ENCODE measurements at places on chromosomes 16 and 17.

DNA sequence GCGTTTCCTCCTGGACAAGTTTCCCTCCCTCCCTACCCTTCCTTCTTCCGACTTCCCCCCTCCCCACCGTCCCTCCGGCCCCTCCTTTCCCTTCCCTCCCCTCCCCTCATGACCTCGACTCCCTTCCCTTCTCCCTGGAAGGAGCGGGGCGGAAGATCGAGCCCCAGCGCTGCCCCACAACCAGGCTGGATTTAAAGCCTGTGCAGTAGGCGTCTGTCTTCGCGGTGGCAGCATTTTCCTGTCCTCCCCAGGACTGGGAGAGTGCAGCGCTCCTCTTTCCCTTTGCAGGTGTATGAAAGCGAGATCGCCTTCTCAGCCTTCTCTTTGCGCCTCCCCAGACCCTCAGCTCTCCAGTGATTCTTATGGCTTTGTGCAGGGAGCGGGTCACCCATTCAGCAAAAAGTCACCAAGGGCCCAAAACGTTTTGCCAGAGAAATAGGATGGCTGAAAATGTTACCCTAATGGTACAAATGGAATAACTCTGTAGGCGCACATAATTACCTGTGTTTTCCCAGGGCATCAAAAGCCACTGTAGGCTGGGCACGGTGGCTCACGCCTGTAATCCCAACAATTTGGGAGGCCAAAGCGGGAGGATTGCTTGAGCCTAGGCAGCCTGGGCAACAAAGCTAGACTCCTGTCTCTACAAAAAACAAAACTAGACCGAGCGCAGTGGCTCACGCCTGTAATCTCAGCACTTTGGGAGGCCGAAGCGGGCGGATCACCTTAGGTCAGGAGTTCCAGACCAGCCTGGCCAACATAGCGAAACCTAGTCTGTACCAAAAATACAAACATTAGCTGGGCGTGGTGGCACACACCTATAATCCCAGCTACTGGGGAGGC is 40.8 kb downstream of the SLFN12L start:
- no peak for DNase-seq

GRCh38 chr16:79601092-79601930 is 774 bp upstream of the MAF start:
- DNase-seq, result peak; percentile 54

- DNase-seq, result no peak
Observed at GRCh38 chr16:54244061-54244886, 42.3 kb downstream of the IRX3 start.

- DNase-seq, result no peak
Observed at GRCh38 chr16:57474671-57475661, 11.3 kb downstream of the DOK4 start.

DNA sequence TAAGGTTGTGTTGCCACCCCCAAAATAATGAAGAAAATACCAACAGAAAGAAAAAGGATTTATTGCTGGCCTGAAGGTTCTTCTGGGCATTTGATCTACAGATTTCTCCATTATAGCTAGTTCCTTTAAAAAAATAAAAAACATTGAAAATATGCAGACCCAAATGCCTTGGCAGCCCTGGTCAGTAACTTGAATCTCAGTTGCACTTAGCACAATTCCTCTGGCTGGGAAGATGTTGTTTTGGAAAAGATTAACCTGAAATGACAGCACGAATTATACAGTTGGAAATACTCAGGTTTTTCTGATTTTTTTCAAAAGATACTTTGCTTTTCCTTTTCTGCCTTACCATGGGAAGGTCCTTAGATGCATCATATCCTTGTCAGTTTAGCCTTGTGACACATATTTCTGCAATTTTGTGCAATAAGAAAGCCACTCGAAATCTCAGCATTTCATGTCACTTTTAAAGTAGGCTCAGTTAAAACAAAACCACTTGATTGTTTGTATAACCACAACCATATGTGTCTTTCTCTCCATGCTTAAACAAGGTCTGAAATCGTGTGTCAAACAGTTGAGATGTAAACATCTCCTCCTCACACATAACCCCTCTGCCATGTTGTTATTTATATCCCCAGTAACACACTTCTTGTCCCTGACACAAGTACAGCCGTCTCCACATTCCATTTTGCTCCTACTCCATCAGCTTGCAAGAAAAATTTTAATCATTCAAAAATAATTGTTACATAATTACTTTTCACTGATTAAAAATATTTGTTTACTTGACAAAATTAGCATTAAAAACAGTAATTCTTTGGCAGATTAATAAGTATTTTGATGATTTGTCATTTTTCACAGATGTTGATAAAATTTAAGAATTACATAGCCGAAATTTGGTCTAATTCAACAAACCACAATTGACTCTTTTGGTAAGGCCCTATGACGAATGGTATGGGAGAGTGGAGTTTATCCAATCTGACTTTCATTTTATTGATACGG is 61.1 kb downstream of the SIAH1 start:
- DNase-seq, result no peak

- no peak for DNase-seq
Observed at GRCh38 chr16:50120711-50121110, 32.4 kb upstream of the TENT4B start.

DNA sequence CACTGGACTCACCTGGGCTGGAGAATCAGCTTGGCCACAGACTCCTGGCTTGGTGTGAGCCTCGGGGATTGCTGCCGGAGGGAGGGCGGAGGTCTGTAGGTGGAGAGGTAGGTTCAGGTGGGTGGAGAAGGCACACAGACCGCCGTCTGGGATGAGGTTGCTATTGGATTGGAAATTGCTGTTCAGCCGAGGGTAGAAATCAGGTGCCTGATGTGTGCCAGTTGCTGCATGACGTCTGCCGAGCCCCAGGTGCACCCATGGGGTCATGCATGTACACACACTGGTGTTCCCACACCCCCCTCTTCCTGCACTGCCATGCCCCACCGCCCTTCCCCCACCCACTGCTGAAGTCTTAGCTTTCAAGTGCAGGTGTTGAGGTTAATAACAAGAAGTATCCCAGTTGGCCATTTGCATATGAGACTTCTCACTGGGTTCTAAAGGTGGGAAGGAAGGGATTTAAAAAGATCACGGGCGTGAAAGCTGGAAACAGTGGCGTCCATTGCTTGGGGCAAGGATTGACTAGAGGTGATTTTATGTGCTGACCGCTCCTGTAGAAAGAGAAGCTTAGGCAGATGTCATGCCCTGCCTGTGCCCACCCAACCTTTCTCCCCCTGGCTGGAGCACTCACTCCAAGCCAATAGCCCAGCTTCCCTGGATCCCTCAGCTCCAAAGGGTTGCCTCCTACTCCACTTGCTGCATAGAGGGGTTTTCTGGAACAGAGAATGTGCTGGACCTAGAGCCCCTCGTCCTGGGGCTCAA is 193.6 kb downstream of the CCDC182 start:
- no peak for DNase-seq

- no peak for DNase-seq
Observed at GRCh38 chr16:85610059-85610445, 3.1 kb upstream of the GSE1 start.

- DNase-seq, result no peak
Observed at GRCh38 chr16:8720080-8720966, 45.9 kb downstream of the ABAT start.

- DNase-seq, result no peak
Observed at GRCh38 chr16:22961206-22961605, 147.2 kb downstream of the HS3ST2 start.

DNA sequence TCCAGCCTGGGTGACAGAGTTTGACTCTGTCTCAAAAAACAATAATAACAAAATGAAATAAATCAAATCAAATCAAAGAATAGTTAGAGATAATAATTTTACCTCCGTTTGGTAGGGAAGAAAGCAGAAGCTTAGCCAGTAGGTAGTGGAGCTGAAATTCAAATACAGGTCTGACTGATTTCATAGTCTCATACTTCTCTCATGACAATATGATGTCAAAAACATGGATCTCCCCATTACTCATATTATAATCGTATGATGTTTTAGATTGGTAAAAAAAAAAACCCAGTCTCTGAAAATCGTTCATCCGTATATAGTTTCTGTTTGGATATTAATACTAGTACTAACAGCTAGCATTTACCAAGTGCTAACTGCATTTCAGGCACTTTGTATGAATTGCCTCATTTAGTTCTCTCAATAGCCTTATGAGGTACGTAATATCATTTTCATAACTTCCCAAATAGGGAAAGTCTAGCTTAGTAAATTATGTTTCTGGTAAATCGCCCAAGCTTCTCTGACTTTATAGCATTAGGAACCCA is 48.7 kb downstream of the CDH8 start:
- DNase-seq, result no peak

DNA sequence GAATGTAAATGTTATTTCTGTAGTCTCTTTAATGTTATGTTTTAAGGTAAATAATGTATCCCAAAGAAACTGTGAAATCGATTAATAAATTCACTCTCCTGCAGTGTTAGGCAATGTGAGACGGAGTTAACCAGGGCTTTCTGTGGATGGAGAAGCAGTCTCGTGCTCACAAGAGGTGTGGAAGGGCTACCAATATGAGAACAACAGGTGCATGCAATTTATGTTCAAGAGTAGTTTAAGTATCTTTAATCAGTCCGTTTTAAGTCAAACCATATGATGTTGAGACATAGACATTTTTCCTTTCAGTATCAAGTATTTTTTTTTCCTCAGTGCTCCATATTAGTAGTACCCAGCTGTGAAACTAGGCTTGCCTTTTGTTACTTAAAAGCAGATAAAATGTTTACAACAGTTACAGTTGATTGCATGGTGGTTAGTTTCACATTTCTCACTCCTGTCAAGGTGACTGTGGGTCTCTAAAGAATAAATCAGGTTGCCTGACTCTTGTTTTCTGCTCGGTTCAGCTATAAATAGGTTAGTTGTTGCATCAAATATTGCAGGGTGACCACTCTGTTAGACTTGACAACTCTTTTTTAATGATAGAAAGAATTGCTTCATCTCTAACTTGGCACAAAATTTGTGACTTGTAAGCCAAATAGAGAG is 54.4 kb downstream of the COX10 start:
- DNase-seq, result no peak

DNA sequence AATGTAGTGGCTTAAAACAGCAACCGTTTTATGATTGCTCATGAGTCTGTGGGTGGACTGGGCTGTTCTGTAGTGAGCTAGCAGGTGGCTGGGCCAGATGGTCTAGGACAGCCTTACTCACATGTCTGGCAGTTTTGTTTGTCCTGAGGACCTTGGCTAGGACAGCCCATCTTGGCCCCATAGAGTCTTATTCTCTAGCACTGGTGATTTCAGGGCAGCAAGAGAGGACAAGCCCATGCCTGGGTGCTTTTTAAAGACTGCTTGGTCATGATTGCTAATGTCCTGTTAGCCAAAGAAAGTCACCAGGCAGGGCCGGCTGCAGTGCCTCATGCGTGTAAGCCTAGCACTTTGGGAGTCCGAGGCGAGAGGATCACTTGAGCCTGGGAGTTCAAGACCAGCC is 139.8 kb downstream of the KATNIP start:
- no peak for DNase-seq

DNA sequence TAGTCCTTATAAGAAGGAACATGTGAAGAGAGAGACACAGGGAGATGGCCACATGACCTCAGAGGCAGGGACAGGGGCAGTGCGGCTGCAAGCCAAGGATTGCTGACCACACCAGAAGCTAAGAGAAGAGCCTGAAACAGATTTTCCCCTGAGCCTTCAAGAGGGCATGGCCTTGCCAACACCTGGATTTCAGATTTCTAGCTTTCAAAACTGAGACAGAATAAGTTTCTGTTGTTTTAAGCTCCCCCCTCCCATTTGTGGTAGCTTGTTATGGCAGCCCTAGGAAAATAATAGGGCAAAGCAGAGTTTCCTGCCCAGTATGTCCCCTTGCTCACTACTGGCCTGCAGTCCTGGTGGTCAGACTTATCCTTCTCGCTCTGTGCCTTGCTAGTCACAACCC is 204.5 kb downstream of the CCDC182 start:
- no peak for DNase-seq

GRCh38 chr17:55426851-55427586 is 5.4 kb upstream of the MMD start:
- no peak for DNase-seq

- no peak for DNase-seq
Observed at GRCh38 chr17:74979408-74980146, 7.0 kb upstream of the HID1 start.

DNA sequence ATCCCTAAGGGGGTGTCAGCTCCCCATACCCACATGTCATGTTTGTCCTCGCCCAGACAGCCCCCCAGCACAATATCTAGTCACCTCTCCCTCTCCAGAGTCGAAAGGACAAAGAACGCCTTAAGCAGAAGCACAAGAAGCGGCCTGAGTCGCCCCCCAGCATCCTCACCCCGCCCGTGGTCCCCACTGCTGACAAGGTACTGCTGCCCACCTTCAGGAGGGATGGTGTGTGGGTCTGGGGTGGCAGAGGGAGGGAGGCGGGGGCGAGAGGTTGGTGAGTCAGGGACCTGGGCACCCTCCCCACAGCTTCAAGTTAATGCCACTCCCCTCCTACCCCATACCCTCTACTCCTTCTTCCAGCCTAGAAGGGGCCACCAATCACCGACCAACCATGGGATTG is 7.5 kb downstream of the MLLT6 start:
- DNase-seq, result no peak

GRCh38 chr17:56595108-56595418 is 1.6 kb downstream of the NOG start:
- DNase-seq, result no peak

DNA sequence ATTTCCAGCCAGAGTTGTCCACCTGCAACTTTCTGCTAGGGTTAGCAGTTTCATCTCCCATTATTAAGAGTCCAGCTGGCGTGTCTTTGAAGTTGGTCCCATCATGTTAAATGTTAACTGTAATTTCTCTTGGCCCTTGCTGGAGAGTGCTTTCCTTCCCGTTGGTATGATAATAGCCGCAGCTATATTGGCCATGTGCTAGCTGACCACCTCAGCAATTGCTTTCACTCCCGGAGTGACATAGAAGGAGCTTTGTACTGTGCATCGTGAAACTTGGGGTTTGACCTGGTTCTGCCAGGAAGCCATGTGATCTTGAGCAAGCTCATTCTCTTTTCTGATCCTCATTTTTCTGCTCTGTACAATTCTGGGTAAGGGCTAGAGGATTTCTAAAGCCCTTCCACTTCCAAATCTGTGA is 81.0 kb upstream of the TBX2 start:
- DNase-seq, result no peak

All from activated CD4-positive, CD25-positive, alpha-beta regulatory T cell treated with anti-CD3 and anti-CD28 coated beads, Interleukin-2, amount 50 U/mL, for 72 hours (primary cell).